ENCODE measurements at places on chromosomes 2 and 18.

DNA sequence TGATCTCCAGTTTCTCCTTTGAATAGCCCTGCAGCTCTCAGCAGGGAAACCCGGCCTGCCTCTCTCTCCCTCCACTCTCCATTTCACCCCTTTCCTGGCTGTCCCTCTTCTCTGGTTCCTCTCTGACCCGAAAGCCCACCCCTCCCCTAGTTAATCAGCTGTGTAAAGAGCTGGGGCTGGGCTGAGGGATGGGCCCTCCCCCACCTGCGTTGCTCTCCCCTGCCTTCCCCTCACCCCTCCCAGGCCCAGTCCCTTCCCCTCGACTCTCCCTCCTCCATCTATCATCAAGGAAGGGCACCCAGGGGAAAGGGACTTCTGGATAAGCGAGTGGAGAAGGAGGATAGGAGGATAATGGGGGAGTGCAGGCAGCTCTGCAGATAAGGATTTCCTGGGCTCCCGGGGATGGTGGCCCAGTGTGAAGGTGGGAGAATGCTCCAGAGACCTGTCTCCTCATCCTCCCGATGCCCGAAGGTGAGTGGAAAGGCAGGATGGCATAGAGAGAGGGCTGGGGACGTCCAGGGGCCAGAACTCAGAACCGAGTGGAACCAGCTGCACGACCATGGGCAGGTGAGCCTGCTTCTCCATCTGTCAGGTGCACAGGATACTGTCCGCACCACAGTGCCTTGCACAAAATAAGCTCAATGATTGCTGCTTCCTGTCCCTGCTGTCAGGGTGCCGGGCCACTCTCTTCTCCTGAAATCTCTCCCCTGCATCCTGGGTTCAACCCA lies 12.0 kb downstream of the SLC30A3 start:
- DNase-seq, result no peak

- DNase-seq, result no peak
These were observed 44.2 kb downstream of the CYP27C1 start for GRCh38 chr2:127175751-127176354.

- no peak for DNase-seq
These were observed 58.2 kb upstream of the FZD7 start for GRCh38 chr2:201975434-201975833.

GRCh38 chr2:53768242-53768542 lies 588 bp downstream of the CHAC2 start:
- DNase-seq, result peak; percentile 84

GRCh38 chr2:29202819-29203495 lies 87.7 kb downstream of the CLIP4 start:
- DNase-seq, result no peak

- DNase-seq, result no peak
These were observed 716 bp downstream of the MMADHC start for GRCh38 chr2:149586898-149587219.
